ENCODE measurements at places on chromosomes 3 and 15. TPM values are rescaled to one million over a fixed set of nuclear protein-coding genes. Genes with fewer than 3 reads are reported as not detected.

Gene NR1I2
- total RNA-seq, result not detected

- no peaks in the 10 kb centered on the region for H3K36me3 ChIP-seq
- H3K27me3 ChIP-seq, result no peaks in the 10 kb centered on the region
- peaks cover 61% of the 10 kb centered on the region for H3K4me1 ChIP-seq
- H3K27ac ChIP-seq, result no peak overlapping the region
These were observed 60.5 kb downstream of the SH3BP5 start for GRCh38 chr3:15271785-15272381.

GRCh38 chr3:184489268-184489841, 72.2 kb upstream of the EPHB3 start:
- no peak for DNase-seq
- H3K4me3 ChIP-seq, result no peak overlapping the region
- no peak overlapping the region for H3K27ac ChIP-seq

DNA sequence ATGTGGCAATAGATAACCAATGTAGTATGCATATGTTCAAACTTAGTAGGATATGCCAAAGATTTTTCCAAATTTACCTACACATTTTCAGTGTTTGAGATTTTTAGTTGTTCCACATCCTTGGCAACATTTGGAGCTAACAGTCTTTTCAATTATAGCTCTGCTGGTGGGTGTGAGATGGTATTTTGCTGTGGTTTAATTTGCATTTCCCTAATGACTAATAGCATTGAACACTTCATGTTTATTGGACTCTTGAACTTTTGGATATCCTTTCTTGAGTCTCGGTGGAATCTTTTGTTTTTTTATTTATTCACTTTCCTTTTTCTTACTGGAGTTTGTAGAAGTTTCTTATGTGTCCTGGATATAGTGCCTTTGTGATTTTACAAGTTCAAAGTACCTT, 11.0 kb upstream of the ILDR1 start:
- no peaks in the 10 kb centered on the region for H3K4me1 ChIP-seq
- no peaks in the 10 kb centered on the region for H3K36me3 ChIP-seq
- no peak overlapping the region for H3K27ac ChIP-seq
- DNase-seq, result no peak
- H3K27me3 ChIP-seq, result no peaks in the 10 kb centered on the region

DNA sequence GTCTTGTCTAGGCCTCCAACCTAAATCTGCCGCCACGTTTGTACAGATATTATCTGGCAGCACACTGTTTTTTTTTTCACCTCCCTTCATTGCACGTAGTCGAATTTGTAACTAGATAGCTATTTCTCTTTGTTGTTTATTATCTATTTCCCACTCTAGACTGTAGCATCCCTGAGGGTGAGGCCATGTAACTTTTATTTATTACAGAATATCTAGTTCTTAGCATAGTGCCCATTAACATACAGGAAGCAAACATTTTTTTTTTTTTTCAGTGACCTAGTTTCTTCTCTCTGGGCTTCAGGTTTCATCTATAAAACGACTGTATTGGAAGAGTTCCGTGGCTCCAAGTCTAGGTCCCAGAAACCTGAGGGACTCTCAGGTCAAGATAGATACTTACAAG, 354.3 kb downstream of the FGF12 start:
- no peaks in the 10 kb centered on the region for H3K4me1 ChIP-seq
- H3K27me3 ChIP-seq, result no peaks in the 10 kb centered on the region
- DNase-seq, result no peak
- no peak overlapping the region for H3K27ac ChIP-seq

DNA sequence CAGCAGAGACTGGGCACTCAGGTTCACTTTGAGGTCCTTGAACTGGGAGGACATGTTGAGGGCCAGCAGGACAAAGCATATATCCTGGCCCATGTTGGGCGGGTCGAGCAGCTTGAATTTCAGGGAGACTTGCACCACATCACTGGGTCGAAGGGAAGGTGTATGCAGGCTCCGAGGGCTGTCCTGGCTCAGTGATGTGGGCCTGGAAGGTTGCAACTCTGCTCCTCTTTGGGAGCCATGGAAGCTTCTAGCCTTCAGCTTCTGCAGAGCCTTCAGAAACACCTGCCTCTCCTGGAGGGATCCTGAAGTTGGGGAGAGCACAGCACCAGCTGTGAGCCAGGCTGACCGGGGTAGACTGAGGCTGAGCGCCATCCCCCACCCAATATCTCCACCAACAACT, 14.7 kb upstream of the EPB42 start:
- H3K27me3 ChIP-seq, result no peaks in the 10 kb centered on the region
- DNase-seq, result no peak
- no peak overlapping the region for H3K4me3 ChIP-seq

All from stomach (tissue), 19 donors.